ENCODE measurements at places on chromosomes 3 and 15. TPM values are rescaled to one million over a fixed set of nuclear protein-coding genes. Genes with fewer than 3 reads are reported as not detected.

LYSMD4 gene
- total RNA-seq: 6.1 TPM

FAM3D gene
- not detected for total RNA-seq

TMOD2 gene
- 4.8 TPM for total RNA-seq

GRCh38 chr3:48030188-48030587 lies 14.0 kb upstream of the MAP4 start:
- no peak for DNase-seq

DNA sequence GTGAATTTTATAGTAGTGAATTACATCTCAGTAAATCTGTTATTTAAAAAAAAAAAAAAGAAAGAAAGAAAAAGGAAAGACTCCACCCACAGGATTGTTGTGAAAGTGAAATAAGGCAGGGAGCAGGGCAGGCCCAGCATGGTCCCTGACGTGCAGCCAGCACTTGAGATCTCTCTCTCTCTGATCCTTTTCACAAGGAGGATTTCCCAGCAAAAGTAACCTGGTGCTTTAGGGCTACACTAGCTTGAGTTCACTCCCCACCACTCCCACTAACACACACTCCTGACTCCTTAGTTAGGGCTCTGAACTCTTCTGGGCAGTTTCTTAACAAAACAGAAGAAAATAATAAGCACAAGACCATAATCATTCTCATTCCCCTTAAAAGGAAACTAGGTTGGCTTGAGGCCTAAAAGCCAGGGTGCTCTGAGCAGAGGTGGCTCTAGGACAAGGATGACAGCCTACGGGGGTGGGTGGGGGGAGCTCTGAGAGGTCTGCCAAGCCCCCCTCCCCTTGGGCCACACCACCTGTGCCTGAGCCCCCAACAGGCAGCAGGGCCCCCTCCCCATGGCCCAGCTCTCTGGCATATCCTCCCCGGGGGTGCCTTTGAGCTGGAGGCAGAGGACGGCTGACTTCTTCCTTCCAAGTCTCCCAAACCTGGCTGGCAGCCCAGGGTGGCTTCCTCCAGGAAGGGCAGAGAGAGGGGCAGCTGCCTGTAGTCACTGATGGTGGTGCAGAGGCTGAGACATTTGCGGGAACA lies 856 bp downstream of the TMEM40 start:
- DNase-seq: no peak

- DNase-seq: no peak
These were observed 157.1 kb upstream of the TMC3 start for GRCh38 chr15:81531109-81531592.

GRCh38 chr3:45628746-45629145 lies 34.2 kb downstream of the LIMD1 start:
- DNase-seq: no peak

DNA sequence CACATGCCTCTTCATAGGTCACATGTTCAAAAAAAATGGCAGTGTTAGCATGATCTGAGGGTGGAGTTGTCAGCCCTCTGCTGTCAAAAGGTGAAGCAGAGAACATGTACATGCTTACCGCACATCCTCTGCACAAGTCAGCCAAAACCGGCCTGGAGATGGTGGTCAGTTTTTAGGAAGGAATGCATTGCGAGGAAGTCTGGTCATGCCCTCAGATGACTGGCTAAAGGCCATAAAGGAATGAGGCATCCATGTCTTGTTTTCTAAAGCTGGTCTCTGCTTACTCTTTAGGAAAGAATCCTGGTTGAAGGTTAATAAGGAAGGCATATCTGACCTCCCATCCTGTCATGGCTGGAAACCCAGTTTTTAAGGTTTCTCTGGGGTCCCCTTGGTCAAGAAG lies 292.0 kb upstream of the CCDC54 start:
- no peak for DNase-seq

DNA sequence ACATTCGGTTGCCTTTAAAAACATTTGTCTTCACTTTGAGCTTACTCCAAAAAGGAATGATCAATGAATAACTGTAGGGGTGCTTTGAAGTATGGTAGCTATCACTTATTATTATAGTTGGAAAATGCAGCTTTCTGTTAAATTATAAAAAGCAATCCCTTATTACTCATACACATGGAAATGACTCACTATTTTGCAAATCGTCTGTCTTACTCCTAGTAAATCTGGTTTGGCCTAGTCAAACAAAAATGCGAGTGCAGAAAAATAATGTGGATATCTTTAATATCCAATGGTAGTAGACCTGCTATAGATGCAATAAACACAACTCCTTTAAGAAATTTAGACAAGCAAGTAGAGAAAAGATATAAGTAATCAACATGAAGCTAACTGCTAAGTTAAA lies 112.5 kb downstream of the ZIC1 start:
- DNase-seq: no peak

- DNase-seq: peak; percentile 48
These were observed 60.7 kb upstream of the CMTM8 start for GRCh38 chr3:32177702-32178198.

GRCh38 chr3:85591451-85591850 lies 632.7 kb downstream of the CADM2 start:
- no peak for DNase-seq

- DNase-seq: no peak
These were observed 34.7 kb downstream of the SPTSSB start for GRCh38 chr3:161336661-161337060.

- no peak for DNase-seq
These were observed 38.6 kb downstream of the HACD2 start for GRCh38 chr3:123546133-123546755.

All from activated naive CD8-positive, alpha-beta T cell treated with anti-CD3 and anti-CD28 coated beads for 36 hours (primary cell).